ENCODE measurements at places on chromosomes 4 and X. TPM values are rescaled to one million over a fixed set of nuclear protein-coding genes. Genes with fewer than 3 reads are reported as not detected.
A peak's percentile ranks its signal among the peaks of the same experiment; 100 is the strongest.

DNA sequence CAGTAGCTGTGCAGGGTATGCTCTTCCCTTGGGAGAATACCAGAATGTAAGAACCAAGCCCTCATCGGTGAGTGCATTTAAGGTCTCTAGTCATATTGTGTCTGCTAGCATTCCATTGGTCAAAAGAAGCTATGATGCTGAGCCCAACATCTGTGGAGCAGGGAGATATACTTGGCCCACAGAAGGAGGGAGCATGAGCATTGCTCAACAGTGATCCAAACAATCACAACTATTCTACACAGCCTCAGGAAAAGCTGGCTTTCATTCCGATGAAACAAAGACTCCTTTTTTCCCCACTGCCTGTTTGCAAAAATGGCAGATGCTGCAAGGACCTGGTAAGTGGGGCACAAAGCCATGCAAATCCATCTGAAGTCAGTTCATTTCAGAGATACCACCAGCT is 80.6 kb upstream of the DHX15 start:
- no peak for DNase-seq

- DNase-seq, result no peak
These were observed 782.5 kb downstream of the FAT4 start for GRCh38 chr4:126097155-126097799.

DNA sequence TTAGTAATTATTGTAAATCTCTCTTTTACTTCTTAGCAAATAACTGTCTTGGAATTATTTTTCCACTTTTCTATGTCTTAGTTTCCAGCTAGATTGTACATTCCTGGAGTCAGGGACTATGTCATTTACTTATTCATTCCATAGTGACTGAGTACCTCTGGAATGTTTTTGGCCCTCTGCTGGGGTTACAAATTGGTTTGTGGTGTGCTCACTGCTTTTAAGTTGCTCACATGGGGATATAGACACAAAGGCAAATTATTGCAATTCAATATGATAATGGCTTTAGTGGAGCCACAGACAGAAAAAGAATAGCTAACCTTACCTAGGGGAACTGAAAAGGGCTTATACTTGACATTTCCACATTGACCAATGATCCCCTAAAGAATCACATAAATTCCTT is 63.7 kb upstream of the PDGFRA start:
- DNase-seq, result no peak

GRCh38 chr4:53576676-53577372 is 14.5 kb downstream of the LNX1 start:
- DNase-seq, result no peak

DNA sequence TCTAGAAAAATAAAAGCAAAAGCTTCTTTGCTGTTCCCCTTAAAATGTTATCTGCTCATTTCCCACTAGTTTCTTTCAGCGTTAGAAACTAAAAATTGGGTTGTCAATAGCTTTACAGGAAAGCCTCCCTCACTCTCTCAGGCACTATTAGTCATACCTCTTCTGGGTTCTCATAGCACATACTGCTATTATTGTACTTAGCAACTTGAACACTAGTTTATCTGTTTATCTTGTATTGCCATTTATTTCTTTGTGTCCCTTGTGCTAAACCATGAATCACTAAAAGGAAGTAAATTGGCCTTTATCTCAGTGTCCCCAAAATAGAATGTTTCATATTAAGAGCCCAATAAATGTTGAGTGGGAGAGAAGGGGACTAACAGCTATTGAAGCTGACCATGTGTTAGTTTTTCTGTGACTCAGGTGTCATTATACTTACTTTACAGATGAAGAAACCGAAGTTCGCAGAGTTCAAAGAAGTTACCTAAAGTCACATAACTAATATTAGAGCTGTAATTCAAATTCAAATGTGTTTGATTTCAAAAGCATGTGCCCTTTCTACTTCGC is 124.8 kb upstream of the CITED1 start:
- DNase-seq, result no peak

- no peak for DNase-seq
These were observed 16.3 kb upstream of the PDK3 start for GRCh38 chrX:24448762-24449250.

DNA sequence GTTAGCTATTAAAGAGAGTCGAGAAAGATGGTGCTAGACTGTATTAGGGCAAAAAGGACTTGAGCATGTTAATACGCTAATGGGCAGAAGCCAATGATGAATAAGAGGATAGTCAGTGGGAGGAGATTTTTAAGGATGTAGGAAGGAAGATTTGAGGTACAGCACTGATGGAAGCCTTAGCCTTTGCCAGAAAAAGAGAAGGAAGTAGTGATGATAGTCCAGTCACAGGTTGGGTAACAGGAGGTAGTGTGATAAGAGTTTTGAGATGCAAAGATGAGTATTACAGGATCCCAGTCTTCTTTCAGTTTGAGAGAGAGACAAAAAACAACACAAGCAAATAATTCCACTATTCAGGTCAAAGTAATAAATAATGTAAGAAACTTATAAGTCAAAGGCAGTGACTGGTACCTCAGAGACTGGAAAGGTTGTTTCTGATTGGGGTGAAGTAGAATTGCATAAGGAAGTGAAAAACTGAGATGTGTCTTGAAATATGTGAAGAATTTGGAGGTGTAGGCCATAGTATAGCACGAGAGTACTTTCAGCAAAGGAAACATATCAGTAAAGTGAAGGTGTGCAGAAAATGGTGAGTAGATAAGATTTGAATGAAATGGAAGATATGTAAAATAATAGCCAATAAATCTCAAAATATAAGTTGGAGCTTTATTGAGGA is 22.1 kb upstream of the NDNF start:
- no peak for DNase-seq

The BDH2 gene
- 23.6 TPM for total RNA-seq

GRCh38 chrX:68396953-68397352 is 36.3 kb downstream of the OPHN1 start:
- no peak for DNase-seq

GRCh38 chr4:138706201-138706600 is 309.4 kb upstream of the NOCT start:
- no peak for DNase-seq

The ALB gene
- total RNA-seq, result not detected

DNA sequence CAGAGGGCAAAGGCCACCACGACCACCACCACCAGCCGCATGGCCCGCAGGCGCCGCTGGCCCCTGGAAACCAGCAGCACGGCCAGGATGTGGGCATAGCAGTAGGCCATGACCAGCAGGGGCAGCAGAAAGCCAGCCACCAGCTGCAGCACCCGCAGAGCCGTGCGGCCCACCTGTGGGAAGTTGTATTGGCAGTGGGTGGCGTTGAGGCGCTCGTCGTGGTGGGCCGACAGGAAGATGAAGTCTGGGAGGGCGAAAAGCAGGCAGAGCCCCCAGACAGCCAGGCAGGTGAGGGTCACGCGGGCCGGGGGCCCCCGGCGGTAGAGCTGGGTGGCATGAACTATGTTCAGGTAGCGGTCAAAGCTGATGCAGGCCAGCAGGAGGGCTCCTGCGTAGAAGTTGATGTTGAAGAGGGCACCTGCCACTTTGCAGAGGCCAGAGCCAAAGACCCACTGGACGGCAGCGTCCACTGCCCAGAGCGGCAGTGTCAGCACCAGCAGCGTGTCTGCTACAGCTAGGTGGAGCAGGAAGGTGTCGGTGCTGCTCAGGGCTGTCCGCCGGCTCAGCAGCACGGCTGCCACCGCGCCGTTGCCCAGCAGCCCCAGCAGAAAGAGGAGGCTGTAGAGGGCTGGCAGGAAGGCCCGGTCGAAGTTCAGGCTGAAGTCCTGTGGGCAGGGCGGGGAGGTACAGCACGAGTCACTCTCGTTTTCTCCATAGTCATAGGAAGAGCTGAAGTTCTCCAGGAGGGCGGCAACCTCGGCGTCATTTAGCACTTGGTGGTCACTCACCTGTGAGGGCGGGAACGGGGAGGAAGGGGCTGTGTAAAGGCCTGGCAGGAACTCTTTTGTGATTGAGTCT is 1.4 kb downstream of the CXCR3 start:
- DNase-seq, result peak; percentile 45

GRCh38 chr4:108683479-108683878 is 33.1 kb downstream of the OSTC start:
- DNase-seq, result no peak

DNA sequence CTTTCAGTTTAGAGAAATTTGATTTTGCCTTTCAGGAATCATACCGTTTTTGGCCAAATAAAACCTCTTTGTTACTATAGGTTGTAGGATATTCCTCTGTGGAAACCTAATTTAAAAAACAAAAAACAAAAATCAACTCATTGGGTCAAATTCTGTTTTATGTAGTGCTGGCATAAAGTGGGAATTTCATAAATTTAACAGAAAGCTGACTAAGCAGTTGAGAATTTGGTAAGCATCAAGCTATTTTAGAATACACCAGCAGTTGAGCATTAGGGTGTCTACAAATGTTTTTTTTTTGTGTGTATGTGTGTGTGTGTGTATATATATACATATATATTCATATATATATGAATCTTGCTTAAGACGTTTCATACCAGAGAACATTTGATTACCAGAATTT is 47.4 kb downstream of the C4orf33 start:
- no peak for DNase-seq

DNA sequence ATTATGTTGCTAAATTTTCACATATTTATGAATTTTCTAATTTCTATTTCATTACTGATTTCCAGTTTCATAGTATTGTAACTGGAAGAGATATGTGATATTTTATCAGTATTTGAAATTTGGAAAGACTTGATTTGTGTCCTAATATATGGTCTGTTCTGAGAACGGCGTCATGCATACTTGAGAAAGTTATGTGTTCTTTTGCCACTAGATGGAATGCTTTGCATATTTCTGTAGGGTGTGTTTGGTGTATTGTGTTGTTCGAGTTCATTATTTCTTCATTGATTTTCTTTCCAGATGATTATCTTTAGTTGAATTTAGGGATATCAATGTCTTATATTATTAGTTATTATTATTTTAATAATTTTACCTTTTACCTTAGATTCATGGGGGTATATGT is 110.6 kb upstream of the ITM2A start:
- no peak for DNase-seq

DNA sequence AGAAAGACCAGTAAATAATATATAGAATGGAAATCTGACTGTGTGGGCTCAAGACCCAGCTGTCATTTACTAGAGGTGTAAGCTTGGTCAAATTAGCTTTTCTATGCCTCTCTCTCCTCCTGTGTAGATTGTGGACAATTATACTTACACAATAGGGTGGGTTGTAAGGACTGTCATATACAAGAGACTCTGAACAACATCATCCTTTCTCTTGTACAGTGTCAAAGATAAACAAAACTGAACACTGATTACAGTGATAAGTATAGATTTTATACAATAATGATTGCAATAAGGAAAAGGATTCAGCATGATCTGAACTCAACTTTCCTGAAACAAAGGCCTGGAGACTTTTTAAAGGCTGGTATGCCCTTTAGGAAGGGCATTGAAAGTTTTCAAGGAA is 429.2 kb upstream of the HS3ST1 start:
- no peak for DNase-seq

DNA sequence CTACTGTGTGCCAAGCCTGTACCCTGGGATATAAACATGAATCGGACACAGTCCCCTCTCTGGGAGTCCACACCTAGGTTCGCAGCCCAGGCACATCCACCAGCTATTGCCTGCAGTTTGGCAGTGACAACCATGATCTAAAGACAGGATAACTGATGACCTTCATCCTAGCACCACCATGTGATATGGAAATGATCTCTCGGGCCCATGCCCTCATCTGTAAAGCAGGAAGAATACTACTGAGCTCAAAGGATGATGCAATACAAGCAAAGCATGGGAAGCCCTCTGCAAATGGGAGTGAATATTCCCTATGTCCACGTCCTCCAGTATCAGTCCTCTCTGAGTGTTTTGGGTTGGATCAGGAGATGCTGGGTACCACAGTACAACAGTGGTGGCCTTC is 80.9 kb upstream of the MSX1 start:
- DNase-seq, result no peak

GRCh38 chr4:48103483-48104139 is 30.4 kb downstream of the TXK start:
- no peak for DNase-seq

- no peak for DNase-seq
These were observed 57.5 kb upstream of the SCOC start for GRCh38 chr4:140315970-140316369.

DNA sequence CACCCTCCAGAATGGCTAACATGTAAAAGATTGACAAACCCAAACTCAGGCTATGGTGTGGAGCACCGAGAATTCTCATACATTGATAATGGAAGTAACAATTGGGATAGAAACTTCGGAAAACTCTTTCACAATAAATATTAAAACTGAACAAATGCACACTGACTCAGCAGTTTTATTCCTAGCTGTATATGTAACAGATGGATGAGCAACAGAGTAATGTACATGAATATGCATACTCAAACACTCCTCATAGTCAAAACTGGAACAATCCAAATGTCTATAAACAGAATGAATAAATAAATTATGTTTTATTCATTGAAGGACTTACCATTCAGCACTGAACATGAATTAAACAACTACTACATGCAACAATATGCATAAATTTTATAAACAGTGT is 37.1 kb upstream of the PDE5A start:
- no peak for DNase-seq

GRCh38 chrX:53116101-53116500 is 22.2 kb downstream of the KANTR start:
- no peak for DNase-seq

DNA sequence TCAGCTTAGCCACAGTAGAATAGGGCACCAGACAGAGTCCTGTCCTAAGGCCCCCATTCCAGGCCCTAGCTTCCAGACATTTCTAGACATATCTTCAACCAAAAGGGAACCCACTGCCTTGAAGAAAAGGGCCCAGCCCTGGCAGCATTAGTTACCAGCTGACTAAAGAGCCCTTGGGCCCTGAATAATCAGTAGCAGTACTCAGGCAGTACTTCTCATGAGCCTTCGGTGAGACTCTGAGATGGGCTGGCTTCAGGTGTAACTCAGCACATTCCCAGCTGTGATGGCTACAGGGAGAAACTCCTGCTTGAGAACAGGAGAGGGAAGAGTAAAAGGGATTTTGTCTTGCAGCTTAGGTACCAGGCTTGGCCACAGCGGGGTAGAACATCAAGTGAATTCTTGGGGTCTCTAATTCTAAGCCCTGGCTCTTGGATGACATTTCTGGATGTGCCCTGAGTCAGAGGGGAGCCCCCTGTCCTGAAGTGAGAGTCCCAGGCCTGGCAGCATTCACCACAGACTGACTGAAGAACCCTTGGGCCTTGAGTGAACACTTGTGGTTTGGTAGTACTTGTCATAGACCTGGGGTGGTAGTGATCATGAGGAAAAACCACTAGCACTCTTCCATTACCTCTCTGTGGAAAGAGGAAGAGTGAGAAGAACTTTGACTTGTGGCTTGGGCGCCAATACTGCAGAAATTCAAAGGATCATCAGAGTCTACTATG is 170.1 kb downstream of the ATP10D start:
- no peak for DNase-seq

DNA sequence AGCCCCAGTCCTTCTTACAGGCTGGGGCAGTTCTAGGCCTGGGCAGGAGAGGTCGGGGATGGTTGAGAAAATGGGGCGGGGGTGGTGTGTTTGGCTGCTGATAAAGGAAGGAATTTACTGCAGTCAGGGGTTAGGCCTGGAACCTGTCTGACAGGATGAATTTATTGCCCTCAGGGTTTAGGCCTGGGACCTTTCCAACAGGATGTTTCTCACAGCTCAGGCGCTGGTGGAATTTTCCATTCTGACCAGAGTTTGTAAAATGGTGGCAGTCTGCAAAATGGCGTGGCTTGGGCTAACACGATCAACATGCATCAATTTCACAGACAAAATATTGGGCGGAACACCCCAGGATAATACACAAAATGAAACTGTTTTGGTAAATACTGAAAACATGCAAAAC is 83.5 kb upstream of the SPIN4 start:
- DNase-seq, result no peak

The CT55 gene
- not detected for total RNA-seq

The GALNTL6 gene
- total RNA-seq, result not detected
